ENCODE measurements at places on chromosomes 2 and 18. TPM values are rescaled to one million over a fixed set of nuclear protein-coding genes. Genes with fewer than 3 reads are reported as not detected.

The SLC9A4 gene
- 0.42 TPM for total RNA-seq

DNA sequence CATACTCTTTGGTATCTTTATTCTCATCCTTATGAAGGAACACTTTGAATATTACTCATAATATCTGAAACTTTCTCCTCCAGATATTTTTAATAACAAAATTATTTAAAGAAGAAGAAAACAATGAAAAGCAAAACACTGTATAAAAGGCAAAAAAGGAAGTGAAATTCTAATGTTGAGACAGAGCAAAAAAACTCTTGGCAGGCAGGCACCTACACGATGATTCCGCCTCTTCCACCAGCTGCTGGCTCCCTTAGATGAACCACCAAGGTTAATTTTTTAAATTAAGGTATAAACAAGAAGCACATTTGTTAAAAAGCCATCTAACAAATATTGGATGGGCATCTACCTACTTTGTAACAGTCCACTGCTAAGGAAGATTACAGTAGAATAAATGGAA is 434.7 kb downstream of the EPHA4 start:
- DNase-seq: no peak

DNA sequence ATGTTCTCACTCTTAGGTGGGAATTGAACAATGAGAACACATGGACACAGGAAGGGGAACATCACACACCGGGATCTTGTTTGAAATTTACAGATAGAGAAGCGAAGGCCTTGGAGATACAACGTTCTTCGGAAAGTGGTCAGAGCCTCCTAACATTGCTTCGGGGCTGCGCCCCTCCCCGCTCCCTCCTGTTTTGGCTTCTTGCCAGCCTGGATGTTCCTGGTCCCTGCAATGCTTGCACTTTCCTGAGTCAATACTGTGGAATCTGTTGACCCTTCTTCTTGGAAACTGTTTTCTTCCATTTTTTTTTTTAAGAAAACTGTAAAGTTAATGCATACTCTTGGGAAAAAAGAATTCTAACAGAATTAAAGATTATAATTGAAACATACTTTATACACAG is 360.8 kb downstream of the SOCS6 start:
- no peak for DNase-seq

- DNase-seq: no peak
Observed at GRCh38 chr2:128498589-128498988, 179.9 kb upstream of the HS6ST1 start.

All from esophagus squamous epithelium (tissue), 5 donors.